ENCODE measurements at places on chromosomes 1 and 21. TPM values are rescaled to one million over a fixed set of nuclear protein-coding genes. Genes with fewer than 3 reads are reported as not detected.
A peak's percentile ranks its signal among the peaks of the same experiment; 100 is the strongest.

Gene CD247
- not detected for total RNA-seq

Gene FCMR
- not detected for total RNA-seq

Gene FCER1G
- not detected for total RNA-seq

Gene RORC
- total RNA-seq: not detected

Gene LYPD8
- not detected for total RNA-seq

Gene WNT3A
- total RNA-seq: not detected

Gene PTBP2
- total RNA-seq: 9.6 TPM

Gene LCE2B
- total RNA-seq: not detected

Gene USH2A
- total RNA-seq: under 0.01 TPM

Gene OPTC
- not detected for total RNA-seq

- no peak for DNase-seq
Observed at GRCh38 chr1:32503153-32503552, 36.1 kb upstream of the ZBTB8A start.

DNA sequence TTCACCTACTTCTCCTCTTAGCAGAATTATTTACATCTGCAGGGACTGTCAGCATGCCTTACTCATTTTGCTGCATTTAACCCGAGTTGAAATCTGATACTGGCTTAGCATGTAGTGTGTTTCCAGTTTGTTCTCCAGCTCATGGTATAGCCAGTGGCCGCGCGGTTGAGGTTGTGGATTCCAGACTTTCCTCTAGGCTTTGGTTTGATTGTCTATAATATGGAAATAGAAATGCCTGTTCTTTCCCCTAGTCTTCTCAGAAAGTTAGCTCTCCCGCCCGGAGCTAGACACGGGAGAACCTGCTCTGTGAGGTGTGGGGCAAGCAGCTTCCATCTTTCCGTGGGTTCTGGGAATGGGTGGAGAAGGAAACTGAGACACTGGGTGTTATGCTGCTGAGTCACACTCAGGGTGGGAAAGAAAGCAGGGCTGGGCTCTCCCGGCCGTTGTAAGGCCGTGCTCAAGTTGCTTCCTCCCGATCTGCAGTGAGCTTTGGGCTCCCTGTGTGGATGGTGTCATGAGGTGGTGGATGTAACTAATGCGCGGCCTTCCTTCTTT lies 206.8 kb upstream of the TMEM51 start:
- peak; percentile 84 for DNase-seq

DNA sequence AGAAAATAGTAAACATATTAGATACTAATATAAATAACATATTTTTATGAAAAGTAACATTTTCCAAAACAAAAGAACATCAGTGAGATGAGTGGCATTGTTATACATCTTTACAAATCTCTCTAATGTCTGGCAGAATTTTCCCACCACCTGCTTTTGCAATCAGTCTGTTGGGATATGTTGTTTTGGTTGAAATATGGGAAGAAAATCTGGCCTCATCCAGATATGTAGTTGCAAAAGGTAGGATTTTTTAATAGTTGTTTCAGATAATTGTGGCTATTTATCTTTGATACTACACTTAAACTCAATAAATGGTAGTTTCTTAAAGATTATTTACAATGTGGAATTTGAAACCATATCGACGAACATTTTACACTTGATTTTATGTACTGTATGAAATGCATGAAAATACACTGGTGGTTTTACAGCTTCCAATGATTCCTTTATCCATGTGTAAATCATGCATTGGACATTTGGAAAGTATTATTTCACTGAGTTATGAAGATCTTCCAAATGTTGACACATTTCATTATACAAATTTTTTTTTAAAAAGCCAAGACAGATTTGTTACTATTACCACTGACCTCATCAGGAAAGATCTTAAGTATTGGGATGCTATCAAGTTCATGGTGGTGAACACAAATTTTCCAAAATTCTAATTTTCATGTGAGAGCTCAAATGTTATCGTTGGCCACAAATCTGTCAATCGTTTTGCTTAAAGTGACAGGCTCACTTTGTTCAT lies 74.1 kb upstream of the CD34 start:
- no peak for DNase-seq

- no peak for DNase-seq
Observed at GRCh38 chr1:206792939-206793607, 20.8 kb upstream of the IL10 start.

DNA sequence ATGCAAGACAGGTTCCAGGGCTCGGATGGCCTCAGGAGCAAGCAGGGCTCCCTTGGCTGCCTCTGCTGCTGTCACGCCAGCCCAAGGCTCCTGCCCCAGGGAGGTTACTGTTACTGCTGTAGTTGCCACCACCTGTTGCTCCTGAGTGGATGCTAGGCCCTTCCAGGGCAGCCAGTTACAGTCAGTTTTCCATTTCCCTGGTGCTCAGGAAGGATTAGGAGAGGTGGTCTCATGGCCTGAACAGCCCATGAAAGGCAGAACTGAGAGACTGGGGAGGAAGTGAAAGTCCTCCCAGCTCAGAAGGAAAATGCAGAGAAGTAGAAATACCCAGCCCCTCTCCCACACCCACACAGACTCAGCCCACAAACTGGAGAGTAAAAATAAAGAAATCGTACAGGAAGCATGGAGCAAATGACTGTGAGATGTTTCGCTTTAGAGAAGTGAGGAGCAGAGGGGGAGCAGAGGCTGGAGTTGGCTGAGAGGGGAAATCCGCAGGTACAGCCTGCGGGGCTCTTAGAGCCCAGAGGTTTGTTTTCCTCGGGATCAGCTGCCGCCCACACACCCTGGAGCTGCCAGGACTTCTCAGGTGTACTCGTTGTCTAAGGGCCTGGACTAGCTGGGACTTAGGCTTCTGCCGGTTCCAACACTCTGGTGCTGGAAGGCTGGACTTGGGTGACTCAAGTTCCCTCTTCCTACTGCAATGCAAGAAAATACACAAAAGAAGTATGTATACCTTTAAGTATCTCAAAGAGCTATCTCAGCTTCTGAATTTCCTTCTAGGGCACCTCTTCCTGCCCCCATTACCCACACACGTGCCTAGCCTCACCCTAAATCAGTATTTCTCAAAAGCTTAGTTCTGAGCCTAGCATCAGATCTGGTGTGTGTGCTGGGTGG lies 2.3 kb downstream of the IL6R start:
- DNase-seq: peak; percentile 67

DNA sequence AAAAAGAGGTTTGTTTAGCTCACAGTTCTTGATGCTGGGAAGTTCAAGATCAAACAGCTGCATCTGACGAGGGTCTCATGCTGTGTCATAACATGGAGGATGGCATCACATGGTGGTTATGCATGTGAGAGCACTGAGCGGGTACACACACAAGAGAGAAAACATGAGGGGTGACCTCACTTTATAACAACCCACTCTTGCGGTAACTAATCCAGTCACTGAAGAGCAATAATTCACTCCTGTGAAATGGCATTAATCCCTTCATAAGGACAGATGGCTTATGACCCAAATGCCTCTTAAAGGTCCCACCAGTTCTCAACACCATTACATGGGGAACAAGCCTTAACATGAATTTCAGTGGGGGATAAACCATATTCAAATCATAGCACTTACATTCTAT lies 23.2 kb upstream of the CHIT1 start:
- DNase-seq: no peak

GRCh38 chr1:65681096-65681495 lies 111.6 kb upstream of the PDE4B start:
- DNase-seq: peak; percentile 81

DNA sequence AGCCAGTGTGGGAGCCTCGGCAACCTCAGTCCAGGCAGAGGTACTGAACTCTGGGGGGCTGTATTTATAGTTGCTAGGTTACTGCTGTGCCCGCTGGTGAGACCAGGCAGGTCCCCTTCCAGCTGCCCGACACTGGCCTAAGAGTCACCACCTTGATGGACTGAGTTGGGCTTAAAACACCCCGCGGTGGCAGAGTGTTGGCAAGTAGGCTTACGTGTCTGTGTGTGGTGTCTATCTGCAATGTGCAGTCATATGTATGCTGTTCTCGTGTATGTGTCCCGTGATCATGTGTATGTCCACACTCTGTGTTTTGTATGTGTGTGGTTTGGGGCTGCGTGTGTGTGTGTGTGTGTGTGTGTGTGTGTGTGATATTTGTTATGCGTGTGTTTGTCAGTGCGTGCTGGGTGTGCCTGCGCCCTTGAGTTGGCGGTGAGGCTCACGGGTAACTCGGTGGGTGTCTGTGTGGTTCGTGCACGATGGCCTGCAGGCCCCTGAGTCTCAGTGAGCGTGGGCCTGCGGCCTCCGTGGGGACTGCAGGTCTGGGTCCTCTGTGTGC lies 65.5 kb downstream of the MEF2D start:
- DNase-seq: no peak

DNA sequence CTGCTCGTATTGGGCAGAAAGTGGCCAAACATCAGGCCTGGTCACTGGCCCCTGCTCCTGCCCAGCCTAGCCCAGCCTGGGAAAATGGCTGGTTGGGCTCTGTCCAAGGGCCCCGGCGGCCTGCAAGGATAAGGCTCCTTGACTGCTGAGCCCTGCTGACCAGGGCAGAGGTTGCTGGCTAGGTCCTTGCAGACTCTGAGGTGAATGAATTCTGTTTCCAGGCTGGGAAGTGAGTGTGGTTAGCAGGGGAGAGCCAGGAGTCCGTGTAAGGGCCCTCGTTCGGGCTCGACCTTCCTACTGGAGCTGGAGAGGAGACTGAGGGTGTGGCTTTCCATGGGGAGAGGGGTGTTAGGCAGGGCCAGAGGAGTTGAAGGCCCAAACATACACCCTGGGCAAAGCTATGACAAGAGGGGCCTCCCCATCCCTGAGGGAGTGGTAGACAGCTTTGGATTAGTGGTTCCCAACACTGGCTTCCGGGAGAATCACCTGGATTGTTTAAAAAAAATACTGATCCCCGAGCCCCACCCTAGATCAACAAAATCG lies 20.6 kb downstream of the CSF1 start:
- DNase-seq: peak; percentile 43

GRCh38 chr1:242784807-242785206 lies 260.3 kb upstream of the PLD5 start:
- DNase-seq: no peak

DNA sequence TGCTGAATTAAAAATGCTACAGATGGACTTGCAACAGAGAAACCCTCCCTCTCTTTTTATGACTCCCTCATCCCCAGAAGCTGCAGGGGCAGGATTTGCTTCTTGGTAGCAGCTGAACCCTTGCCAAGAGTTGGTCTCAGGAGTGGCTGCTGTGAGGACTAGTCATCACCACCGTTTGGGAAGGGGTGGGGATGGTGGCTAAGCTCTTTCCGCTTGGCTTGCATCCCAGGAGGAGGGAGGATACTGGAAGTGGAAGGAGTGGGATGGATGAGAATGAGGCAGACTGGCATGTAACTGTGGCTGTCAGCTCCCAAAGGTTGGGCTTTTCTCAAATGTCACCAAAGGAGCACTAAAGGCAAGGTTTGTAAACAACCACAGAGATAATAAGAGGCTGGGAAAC lies 50.8 kb upstream of the COL24A1 start:
- DNase-seq: peak; percentile 92

All from GM23248 (cell line).